ENCODE measurements at places on chromosomes 2 and 18. TPM values are rescaled to one million over a fixed set of nuclear protein-coding genes. Genes with fewer than 3 reads are reported as not detected.

GRCh38 chr2:69594341-69594740 is 49.2 kb downstream of the AAK1 start:
- H3K27ac ChIP-seq, result no peak overlapping the region
- DNase-seq, result no peak
- H3K4me1 ChIP-seq, result peaks cover 75% of the 10 kb centered on the region
- peaks cover 6% of the 10 kb centered on the region for H3K36me3 ChIP-seq
- H3K27me3 ChIP-seq, result no peaks in the 10 kb centered on the region
- H3K4me3 ChIP-seq, result no peak overlapping the region

DNA sequence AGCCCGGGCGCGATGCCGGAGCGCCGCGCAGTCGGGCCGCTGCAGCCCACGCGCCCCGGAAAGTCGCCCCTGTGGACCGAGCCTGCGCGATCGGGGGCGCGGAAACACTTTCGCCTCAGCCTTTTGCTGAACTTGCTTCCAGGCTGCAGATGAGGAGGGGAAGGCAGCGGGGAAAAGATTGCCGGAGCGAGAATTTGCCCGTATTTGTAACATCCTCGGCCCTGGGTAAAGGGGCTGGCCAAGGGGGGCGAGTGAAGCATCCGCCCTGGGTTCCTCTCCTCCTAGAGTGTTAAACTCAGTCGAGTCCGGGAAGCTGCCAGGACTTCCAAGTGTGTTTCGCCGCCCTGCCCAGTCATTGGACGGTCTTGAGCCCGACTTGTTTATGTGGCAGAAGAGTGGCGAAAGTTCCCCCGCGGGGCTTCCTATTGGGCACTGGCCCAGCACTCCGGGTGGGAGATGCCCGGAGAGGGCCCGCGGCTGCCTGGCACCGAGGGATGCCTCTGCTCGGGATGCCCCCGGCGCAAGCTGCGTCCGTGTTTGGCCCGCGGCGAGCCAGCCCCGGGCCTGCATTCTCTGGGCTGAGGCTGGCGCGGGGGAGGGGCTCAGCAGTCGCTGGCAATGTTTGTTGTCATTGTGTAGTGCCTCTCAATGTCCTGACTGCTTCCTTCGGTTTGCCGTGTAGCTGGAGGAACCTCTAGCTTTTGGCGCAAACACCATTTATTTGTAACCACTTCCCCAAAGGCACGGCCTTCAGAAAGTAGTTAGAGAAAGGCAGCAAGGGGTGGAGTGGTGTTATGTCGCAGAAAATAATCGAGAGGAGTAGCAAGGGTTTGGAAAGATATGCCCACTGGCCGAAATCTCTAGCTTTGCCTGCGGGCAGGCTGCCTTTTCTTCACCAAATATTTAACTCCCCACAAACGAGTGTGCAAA is 1.1 kb downstream of the CYBRD1 start:
- peaks cover 10% of the 10 kb centered on the region for H3K4me1 ChIP-seq
- H3K36me3 ChIP-seq, result no peaks in the 10 kb centered on the region
- no peak overlapping the region for H3K27ac ChIP-seq
- DNase-seq, result peak; percentile 39
- peaks cover 54% of the 10 kb centered on the region for H3K27me3 ChIP-seq
- peak overlapping the region; percentile 89 for H3K4me3 ChIP-seq

- H3K27me3 ChIP-seq, result peaks cover 14% of the 10 kb centered on the region
- no peak overlapping the region for H3K4me3 ChIP-seq
- no peaks in the 10 kb centered on the region for H3K36me3 ChIP-seq
- no peak overlapping the region for H3K27ac ChIP-seq
- peaks cover 8% of the 10 kb centered on the region for H3K4me1 ChIP-seq
Measured at GRCh38 chr18:46678041-46678440, 21.0 kb upstream of the LOXHD1 start.

The REG3G gene
- not detected for total RNA-seq

DNA sequence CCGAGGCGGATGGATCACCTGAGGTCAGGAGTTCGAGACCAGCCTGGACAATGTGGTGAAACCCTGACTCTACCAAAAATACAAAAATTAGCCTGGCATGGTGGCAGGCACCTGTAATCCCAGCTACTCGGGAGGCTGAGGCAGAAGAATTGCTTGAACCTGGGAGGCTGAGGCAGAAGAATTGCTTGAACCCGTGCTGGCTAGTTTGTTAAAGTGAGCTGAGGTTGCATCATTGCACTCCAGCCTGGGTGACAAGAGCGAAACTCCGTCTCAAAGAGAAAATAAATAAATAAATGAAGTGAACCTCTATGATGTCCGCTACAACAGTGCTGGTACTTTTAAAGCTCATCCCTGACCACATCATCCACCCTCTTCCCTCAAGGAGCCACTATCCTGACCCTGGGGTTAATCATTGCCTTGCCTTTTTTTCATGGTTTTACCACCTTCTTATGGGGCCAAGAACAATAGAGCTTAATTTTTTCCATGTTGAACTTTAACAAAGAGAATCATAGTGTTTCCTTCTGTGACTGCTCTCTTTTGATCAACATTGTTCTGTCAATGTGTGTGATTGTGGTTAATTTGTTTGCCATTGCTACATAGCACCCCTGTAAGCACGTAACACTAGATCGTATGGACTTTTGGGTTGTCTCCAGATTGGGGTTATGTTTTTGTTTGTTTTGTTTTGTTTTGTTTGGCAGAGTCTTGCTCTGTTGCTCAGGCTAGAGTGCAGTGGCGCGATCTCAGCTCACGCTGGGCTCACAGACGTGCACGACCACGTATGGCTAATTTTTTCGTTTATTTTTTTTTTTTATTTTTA is 17.1 kb upstream of the ATRAID start:
- H3K4me1 ChIP-seq, result no peaks in the 10 kb centered on the region
- no peaks in the 10 kb centered on the region for H3K36me3 ChIP-seq
